ENCODE measurements at places on chromosomes 13 and 19.

GRCh38 chr13:78820541-78820940, 161.6 kb upstream of the OBI1 start:
- no peak for DNase-seq

- DNase-seq, result no peak
Measured at GRCh38 chr13:43301346-43301969, 278.1 kb downstream of the DNAJC15 start.

DNA sequence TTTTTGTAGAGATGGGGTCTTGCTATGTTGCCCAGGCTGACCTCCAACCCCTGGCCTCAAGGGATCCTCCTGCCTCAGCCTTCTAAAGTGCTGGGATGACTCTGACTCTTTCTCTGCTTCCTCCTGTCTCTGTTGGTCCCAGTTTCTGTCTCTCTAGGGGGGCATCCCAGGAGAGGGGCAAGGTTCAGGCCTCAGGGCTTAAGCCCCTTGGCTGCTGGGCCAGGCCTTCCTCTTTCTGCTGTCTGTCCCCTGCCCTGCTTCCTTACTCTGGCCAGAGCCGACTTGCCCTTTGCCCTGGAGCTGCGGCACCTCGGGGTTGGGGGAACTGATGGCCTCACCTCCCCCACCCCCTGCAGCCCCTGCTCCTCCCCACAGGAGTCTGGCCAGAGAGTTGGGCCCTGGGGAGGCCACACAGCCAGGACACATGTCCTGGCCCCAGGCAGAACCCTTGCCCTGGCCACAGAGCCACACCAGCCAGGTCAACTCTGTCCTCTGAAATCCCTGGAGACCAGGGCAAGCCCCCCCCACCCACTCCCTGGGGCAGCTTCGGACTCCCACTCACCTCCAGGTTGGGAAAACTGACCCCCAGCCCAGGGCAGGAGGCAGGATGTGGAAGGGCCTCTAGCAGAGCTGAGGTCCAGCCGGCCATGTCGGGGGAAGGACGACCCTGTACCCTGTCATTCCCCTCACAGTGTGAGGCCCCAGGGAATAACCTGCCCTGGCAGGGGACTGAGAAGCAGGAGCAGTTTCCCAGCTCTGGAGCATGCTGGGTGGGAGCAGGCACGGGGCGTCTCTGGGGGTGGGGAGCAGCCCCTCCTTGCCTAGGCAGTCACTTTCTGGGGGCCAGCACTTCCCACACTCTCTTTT, 23.7 kb downstream of the CEBPA start:
- no peak for DNase-seq

- no peak for DNase-seq
Measured at GRCh38 chr13:50464349-50465251, 378.9 kb downstream of the DLEU7 start.

- no peak for DNase-seq
Measured at GRCh38 chr13:78599645-78600279, 3.6 kb downstream of the POU4F1 start.

DNA sequence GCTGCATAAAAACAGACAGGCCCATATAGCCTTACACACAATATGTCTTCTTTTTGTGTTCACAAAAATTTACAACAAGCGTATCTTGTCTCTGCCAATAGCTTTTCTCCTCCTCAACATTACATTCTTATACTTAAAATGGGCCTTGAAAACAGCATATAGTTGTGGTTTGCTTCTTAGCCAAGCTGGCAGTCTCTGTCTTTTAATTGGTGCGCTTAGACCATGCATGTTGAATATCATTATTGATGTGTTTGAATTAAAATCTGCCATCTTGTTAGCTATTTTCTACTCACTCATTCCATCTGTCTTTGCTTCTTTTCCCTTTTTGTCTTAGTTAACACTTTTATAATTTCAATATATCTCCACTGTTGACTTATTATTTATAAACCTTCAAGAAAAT, 76.4 kb downstream of the ING1 start:
- no peak for DNase-seq

DNA sequence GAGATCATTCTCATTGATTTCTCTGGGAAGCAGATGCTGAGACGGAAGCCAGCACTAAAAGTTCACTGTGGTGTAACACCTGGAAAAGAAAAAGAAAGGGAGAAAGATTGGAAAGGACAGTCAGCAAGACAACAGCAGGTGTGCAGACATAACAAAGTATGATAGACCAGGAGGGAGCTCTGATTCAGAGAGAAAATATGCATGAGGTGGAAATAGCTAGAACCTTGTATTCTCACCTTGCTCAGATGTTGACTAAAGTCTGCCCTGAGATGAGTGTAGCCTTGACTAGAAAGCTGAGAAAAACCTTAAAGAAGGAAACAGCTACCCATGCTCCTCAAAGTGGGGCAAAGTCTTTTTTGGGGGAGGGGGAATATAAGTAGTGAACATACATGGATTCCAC, 1711.8 kb downstream of the EFNB2 start:
- DNase-seq, result no peak

DNA sequence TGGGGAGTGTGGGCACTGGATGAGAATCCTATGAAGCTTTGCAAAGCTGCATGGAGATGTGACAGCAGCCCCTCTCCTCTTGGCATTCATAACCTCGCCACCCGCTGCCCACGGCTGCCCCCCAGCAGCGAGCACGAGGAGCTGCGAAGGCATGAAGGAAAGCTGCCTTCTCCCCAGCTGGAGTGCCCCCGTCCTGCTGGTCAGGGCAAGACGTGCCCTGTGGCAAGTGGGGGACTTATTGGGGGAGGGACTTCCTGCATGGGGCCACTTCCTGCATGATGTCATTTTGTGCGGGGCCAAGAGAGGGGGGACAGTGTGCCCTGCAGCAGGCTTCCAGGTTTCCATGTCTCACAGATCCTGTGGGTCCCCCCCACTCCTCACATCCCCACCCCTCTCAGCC, 85.9 kb downstream of the TSHZ3 start:
- DNase-seq, result no peak

- no peak for DNase-seq
Measured at GRCh38 chr13:47546391-47547225, 454.5 kb downstream of the SUCLA2 start.

Measured in right hindlimb (tissue), 1 donor.